Stimulated activated naive B cell treated with anti-CD40 and anti-IgM and Interleukin-4, amounts not matched to agents 10 μg/mL and 1 μg/mL and 100 μg/mL, for 72 hours (primary cell): ENCODE measurements at places on chromosomes 2 and 18.

- no peak overlapping the region for H3K27ac ChIP-seq
- H3K4me3 ChIP-seq: no peak overlapping the region
- peaks cover 12% of the 10 kb centered on the region for H3K4me1 ChIP-seq
- peaks cover 2% of the 10 kb centered on the region for H3K36me3 ChIP-seq
Observed at GRCh38 chr18:48679236-48679635, 140.4 kb downstream of the CTIF start.

DNA sequence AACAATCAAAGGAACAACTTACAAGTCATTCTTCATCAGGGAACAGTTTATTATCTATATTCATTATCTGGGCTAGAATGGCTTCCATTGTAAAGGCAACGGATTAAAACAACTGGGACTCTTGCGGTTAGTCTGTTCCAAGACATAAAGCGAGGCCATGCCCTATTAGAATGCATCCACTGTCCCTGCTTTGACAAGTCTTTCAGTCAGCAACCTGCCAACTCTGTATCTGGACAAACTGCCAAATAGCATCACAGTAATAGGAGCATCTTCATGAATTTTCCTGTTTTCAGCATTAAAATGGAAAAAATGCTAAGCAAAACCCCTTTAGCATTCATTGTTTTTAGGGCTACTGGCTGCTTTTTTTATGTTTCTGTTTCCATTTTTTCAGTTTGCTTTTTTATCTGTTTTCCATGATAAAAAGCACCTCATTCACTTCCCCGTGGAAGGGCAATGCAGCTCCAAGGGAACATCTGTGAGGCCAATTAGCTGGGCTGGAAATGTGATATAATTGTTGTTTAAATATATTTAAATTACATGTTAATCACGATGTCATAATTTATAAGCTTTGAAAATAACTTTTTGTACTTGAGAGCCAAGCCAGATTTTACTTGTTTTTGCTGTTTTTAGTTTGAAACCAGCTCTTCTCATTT, 834.3 kb downstream of the CPS1 start:
- H3K27ac ChIP-seq: no peak overlapping the region
- H3K27me3 ChIP-seq: no peaks in the 10 kb centered on the region
- no peaks in the 10 kb centered on the region for H3K36me3 ChIP-seq
- no peak for DNase-seq
- no peaks in the 10 kb centered on the region for H3K4me1 ChIP-seq
- H3K4me3 ChIP-seq: no peak overlapping the region

DNA sequence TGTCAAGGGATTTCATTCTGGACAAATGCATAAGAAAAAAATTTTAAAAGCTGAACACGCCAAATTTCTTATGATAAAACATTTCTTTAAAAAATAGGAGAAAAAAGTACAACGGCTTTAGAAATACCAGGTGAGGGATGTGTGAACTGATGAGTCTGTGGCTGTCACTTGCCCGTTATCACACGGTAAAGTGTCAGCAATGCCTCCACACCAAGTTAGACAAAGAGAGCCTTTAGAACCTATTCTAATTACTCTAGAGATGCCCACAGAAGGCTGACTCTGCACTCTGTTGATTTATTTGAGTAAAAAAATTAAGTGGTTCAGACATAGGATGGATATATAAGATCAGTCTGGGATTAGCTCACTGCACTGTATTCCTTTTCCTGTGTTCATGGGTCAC, 523.8 kb downstream of the RNF144A start:
- H3K4me3 ChIP-seq: no peak overlapping the region
- H3K36me3 ChIP-seq: no peaks in the 10 kb centered on the region
- H3K4me1 ChIP-seq: no peaks in the 10 kb centered on the region
- DNase-seq: no peak
- H3K27me3 ChIP-seq: peaks cover 8% of the 10 kb centered on the region
- no peak overlapping the region for H3K27ac ChIP-seq

DNA sequence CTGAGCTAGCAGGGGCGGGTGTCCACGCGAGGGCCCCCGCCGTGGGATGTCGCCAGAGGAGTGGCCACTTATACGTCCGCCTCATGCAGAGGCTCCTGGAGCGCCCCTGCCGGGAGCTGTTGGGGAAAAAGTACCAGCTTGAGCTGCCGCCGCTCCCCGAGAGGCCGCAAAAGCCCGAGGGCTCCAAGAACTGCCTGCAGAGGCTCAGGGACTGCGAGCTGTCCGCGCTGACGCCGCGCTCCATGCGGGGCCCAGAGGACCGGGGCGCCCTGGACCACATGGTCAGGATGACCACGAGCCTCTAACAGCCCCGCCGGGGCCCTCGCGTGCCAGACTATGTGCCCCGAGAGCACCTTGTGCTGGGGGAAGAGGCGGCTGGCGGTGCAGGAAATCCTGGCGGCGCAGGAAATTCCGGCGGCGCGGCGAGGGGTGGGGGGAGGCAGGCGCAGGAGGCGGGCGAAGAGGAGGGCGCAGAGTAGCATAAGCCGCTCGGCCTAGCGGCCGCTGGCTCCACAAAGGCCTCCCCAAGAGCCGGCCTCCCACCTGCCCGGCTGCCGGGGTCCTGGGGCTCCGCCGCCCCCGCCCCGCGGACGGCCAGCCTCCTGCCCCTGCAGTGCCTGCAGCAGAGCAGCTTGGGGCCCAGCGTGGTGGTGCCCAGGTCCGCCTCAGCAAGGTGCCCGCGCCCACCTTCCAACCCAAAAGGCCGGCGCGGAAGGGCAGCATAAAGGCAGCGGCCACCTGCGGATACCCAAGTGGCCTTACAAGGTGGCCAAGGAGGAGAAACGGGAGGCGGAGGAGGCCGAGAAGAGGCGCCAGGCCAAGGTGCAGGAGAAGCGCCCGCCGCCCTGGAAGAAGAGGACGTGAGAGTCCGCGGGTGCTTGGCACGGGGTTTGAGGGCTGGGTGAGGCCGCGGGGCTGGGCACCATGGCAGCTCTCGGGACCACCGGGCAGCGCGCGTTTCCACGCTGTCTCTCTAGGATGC, 42.1 kb upstream of the TRIM43B start:
- no peaks in the 10 kb centered on the region for H3K27me3 ChIP-seq
- DNase-seq: peak; percentile 57
- H3K27ac ChIP-seq: peak overlapping the region; percentile 97
- peaks cover 31% of the 10 kb centered on the region for H3K4me1 ChIP-seq

DNA sequence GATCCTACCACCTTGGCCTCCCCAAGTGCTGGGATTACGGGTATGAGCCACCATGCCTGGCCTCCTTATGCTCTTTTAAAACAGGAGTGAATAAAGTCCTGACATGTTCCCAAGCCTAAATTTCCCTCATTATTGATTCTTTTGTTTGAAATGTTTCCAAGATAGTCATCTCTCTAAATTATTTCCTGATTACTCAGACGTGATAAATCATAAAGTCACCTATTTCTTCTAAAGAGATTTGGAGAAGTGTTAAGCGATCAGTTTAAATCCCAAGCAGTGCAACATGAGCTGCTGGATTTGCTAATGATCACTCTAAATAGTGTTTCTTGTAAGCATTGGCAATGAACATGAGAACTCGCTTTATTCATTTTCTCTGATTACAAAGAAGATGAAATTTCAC, 51.8 kb downstream of the PMAIP1 start:
- peak overlapping the region; percentile 25 for H3K27ac ChIP-seq
- H3K36me3 ChIP-seq: no peaks in the 10 kb centered on the region
- no peak for DNase-seq
- no peaks in the 10 kb centered on the region for H3K27me3 ChIP-seq
- no peak overlapping the region for H3K4me3 ChIP-seq

GRCh38 chr2:119078796-119079195, 79.8 kb downstream of the C1QL2 start:
- no peak for DNase-seq
- no peaks in the 10 kb centered on the region for H3K4me1 ChIP-seq

GRCh38 chr2:15300624-15301573, 260.2 kb downstream of the NBAS start:
- no peak overlapping the region for H3K27ac ChIP-seq
- H3K4me1 ChIP-seq: peaks cover 2% of the 10 kb centered on the region
- H3K36me3 ChIP-seq: peaks cover 65% of the 10 kb centered on the region
- no peak overlapping the region for H3K4me3 ChIP-seq
- no peak for DNase-seq

DNA sequence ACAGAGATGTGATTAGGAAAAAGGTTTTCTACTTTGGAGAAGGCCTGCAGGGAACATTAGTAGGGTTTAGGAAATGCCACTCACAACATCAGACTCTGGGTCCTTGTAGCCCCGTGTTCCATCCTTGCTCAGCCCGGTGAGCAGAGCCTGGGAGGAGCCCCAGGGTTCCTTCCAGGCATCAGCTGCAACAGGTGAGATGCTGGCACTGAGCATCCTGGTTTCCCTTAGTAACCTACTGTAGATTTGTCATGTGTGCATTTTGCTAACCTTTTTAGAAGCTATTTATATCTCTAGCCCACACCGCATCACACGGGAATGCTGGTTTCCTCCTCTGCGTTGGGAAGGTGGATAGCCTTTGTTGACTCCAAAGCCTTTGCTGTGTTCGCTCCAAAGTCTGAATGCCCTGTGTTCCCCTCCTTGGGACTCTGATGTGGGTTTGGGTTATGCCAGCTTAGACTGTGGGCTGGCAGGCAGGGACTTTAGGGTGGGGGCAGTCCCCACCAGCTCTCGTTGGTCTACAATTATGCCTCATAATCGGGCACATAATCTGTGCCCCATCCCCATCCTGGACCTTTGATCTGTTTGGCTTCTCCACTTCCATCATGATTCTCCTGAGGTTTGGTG, 69.3 kb downstream of the TMEM247 start:
- peak overlapping the region; percentile 42 for H3K4me3 ChIP-seq
- H3K4me1 ChIP-seq: peaks cover 89% of the 10 kb centered on the region
- H3K27ac ChIP-seq: peak overlapping the region; percentile 91
- no peaks in the 10 kb centered on the region for H3K27me3 ChIP-seq
- H3K36me3 ChIP-seq: peaks cover 53% of the 10 kb centered on the region

- no peaks in the 10 kb centered on the region for H3K36me3 ChIP-seq
- H3K4me1 ChIP-seq: no peaks in the 10 kb centered on the region
- no peaks in the 10 kb centered on the region for H3K27me3 ChIP-seq
- no peak for DNase-seq
- no peak overlapping the region for H3K4me3 ChIP-seq
Observed at GRCh38 chr2:212777020-212777491, 238.5 kb upstream of the ERBB4 start.

DNA sequence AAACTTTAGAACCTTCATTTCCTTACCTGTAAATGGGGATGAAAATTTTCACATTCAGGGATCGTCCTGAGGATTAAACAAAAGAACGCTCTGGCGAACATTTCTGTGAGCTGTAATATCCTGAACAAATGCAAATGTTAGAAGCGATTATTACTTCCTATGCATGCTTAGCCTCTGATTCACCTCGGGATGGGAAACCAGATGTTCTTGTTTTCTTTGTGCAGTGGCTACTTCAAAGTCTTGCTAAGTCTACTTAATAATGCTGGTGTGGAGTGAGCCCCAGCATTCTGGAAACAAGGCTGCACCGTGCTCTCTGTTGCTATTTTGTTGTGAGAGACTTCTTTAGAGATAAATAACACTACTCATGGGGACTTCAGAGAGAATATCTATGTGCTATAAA, 119.1 kb upstream of the PELI1 start:
- H3K4me1 ChIP-seq: peaks cover 27% of the 10 kb centered on the region
- H3K27me3 ChIP-seq: no peaks in the 10 kb centered on the region
- H3K36me3 ChIP-seq: no peaks in the 10 kb centered on the region
- H3K27ac ChIP-seq: no peak overlapping the region
- no peak overlapping the region for H3K4me3 ChIP-seq

- H3K27me3 ChIP-seq: peaks cover 27% of the 10 kb centered on the region
- no peak overlapping the region for H3K4me3 ChIP-seq
- no peaks in the 10 kb centered on the region for H3K4me1 ChIP-seq
- no peak overlapping the region for H3K27ac ChIP-seq
Observed at GRCh38 chr2:30037016-30037415, 109.8 kb upstream of the YPEL5 start.

- H3K27me3 ChIP-seq: no peaks in the 10 kb centered on the region
- H3K27ac ChIP-seq: no peak overlapping the region
- no peak overlapping the region for H3K4me3 ChIP-seq
- peaks cover 22% of the 10 kb centered on the region for H3K4me1 ChIP-seq
Observed at GRCh38 chr18:74940856-74941255, 268.1 kb downstream of the PTGR3 start.

GRCh38 chr18:39329496-39330275, 1764.1 kb upstream of the CELF4 start:
- DNase-seq: no peak
- H3K27ac ChIP-seq: no peak overlapping the region
- H3K4me1 ChIP-seq: no peaks in the 10 kb centered on the region

- no peaks in the 10 kb centered on the region for H3K36me3 ChIP-seq
- no peaks in the 10 kb centered on the region for H3K27me3 ChIP-seq
- no peak for DNase-seq
- no peak overlapping the region for H3K4me3 ChIP-seq
- H3K27ac ChIP-seq: no peak overlapping the region
Observed at GRCh38 chr2:30354150-30354549, 92.9 kb upstream of the LCLAT1 start.

DNA sequence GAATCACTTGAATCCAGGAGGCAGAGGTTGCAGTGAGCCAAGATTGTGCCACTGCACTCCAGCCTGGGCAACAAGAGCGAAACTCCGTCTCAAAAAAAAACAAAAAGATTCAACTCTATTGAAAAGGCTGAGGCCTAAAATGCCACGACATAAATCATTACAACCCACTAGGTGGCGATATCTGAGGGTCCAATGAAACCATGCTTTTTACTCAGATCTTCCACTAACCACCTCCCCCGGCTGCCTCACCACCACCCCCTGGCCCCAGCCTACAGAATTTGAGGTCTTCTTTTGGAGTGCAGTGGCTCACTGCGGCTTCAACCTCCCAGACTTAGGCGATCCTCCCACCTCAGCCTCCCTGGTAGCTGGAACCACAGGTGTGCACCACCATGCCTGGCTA, 57.5 kb downstream of the AP1S3 start:
- peaks cover 10% of the 10 kb centered on the region for H3K4me1 ChIP-seq
- H3K27me3 ChIP-seq: no peaks in the 10 kb centered on the region
- H3K36me3 ChIP-seq: peaks cover 48% of the 10 kb centered on the region

DNA sequence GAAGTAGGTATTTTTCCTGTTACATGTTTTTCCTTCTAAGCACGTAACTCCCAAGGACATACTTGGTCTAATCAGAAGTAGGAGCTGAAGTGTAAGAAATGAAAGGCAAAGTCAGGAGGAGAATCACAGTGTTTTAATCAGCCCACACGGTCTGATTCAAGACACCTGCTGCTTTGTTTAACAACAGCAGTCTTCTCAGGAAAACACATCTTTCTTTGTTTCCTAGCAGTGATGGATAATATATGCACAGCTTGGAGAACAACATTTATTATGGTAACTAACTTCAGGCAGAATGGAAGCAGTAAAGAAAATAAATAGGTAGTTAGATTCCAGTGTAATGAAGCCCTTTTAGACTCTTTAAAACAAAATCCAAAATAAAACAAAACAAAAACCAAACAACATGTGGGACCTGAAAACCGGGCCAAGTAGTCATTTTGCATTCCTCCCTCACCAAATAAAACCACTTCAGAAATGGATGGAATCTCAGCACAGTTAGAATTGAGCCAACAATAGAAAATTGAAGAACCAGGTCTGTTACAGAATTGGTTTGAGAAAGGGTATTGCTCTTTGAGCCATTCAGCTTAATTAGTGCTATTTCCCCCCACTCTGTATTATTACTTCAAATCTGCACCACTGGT, 61.1 kb upstream of the UGP2 start:
- H3K27me3 ChIP-seq: no peaks in the 10 kb centered on the region
- peaks cover 2% of the 10 kb centered on the region for H3K36me3 ChIP-seq
- H3K4me3 ChIP-seq: no peak overlapping the region
- DNase-seq: no peak
- H3K27ac ChIP-seq: no peak overlapping the region
- no peaks in the 10 kb centered on the region for H3K4me1 ChIP-seq
